CD4-positive, alpha-beta T cell (primary cell): ENCODE measurements at places on chromosomes 1 and 21.

DNA sequence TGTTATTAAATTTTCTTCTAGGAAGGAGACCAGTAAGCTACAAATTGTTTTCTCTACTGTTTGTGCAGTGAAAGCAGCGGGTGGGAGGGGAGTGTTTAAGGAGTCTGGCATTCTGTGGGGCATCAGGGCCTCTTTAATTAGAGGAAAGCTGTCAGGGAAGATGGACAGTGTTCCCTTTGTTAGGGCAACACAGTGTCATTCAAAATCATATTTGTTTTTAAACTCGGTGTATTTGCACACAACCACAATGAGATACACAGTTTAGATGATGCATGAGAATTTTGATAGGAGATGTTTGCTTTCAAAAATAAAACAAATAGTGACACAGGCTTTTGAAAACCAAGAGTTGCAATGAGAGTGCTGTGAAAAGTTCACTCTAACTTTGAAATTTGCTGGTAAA, 15.1 kb upstream of the ST6GALNAC3 start:
- H3K4me3 ChIP-seq = no peak overlapping the region
- H3K36me3 ChIP-seq = no peaks in the 10 kb centered on the region
- DNase-seq = no peak
- H3K27me3 ChIP-seq = no peaks in the 10 kb centered on the region
- H3K4me1 ChIP-seq = no peaks in the 10 kb centered on the region

- H3K4me1 ChIP-seq = peaks cover 11% of the 10 kb centered on the region
- H3K4me3 ChIP-seq = no peak overlapping the region
- no peak overlapping the region for H3K27ac ChIP-seq
- H3K27me3 ChIP-seq = no peaks in the 10 kb centered on the region
- no peaks in the 10 kb centered on the region for H3K36me3 ChIP-seq
These were observed 36.1 kb downstream of the FGGY start for GRCh38 chr1:59332983-59333382.

- H3K27me3 ChIP-seq = no peaks in the 10 kb centered on the region
- no peaks in the 10 kb centered on the region for H3K4me1 ChIP-seq
- no peaks in the 10 kb centered on the region for H3K36me3 ChIP-seq
- DNase-seq = no peak
- H3K4me3 ChIP-seq = no peak overlapping the region
These were observed 25.0 kb upstream of the CHRM3 start for GRCh38 chr1:239361403-239361802.

- H3K36me3 ChIP-seq = no peaks in the 10 kb centered on the region
- no peak for DNase-seq
- no peaks in the 10 kb centered on the region for H3K4me1 ChIP-seq
- H3K27me3 ChIP-seq = no peaks in the 10 kb centered on the region
These were observed 448.2 kb downstream of the BRINP3 start for GRCh38 chr1:190029441-190029840.

GRCh38 chr1:15411593-15412137, 2.0 kb downstream of the EFHD2 start:
- H3K27ac ChIP-seq = peak overlapping the region; percentile 51
- peak overlapping the region; percentile 94 for H3K4me3 ChIP-seq
- peak; percentile 36 for DNase-seq
- no peaks in the 10 kb centered on the region for H3K27me3 ChIP-seq

DNA sequence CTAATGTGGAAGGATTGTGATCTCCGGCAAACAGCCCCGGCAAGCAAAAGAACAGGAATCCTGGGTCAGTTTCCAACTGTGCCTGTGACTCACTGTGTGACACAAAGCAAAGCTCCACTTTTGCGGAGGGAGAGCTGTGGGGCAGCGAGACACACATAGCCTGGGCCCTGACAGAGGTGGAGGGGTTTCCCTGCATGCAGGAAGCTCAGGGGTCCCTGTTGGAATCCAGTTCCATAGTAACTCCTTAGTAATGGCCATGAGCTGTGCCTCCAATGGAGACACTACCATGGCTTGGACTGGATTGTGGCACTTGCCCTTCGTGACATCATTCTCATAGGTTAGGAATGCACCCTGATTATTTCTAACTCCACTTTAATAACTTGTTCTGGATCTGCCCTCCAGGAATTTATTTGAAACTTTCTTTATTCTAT, 47.0 kb upstream of the ATF3 start:
- H3K4me1 ChIP-seq = peaks cover 20% of the 10 kb centered on the region
- DNase-seq = no peak
- no peaks in the 10 kb centered on the region for H3K36me3 ChIP-seq
- no peak overlapping the region for H3K27ac ChIP-seq

DNA sequence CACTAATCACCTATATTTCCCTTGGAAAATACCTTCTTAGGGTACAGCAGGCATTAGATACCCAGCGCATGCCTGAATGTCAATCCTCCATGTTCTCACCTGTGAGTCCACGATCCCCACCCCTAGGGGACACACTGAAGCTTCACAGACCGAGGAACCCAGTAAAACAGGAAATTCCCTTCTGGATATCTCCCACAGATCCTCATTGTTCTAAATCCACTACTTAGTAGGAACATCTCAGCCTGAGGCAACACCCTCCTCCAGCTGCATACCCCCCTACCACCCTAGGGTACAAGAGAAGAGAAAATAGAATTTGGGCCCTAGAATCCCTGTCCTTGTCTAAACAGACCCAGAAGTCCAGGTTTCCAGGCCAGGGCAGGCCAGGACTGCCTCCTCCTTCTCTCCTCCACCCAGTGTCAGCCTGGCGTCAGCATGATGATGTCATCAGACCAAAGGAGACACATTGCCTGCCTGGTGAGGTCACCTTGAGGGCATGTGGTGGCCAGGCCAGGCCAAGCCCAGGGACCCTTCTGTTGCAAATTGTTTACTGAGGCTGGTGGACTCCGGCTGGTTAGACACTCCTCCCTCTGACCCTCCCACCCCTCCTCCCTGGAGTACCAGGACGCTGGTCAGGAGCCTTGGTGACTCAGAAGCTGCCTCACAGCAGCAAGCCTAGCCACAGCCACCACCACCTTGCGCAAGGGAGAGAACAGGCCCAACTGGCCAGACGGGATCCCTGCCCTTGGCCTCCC, 6.2 kb downstream of the NECTIN4 start:
- H3K4me1 ChIP-seq = no peaks in the 10 kb centered on the region
- H3K27me3 ChIP-seq = no peaks in the 10 kb centered on the region

GRCh38 chr1:81549588-81550127, 251.1 kb upstream of the ADGRL2 start:
- no peak overlapping the region for H3K4me3 ChIP-seq
- H3K36me3 ChIP-seq = no peaks in the 10 kb centered on the region
- DNase-seq = no peak

- H3K27me3 ChIP-seq = no peaks in the 10 kb centered on the region
- no peak overlapping the region for H3K27ac ChIP-seq
- DNase-seq = no peak
- H3K4me3 ChIP-seq = no peak overlapping the region
- peaks cover 29% of the 10 kb centered on the region for H3K4me1 ChIP-seq
These were observed 101.5 kb upstream of the TLR5 start for GRCh38 chr1:223244366-223245103.

- DNase-seq = no peak
- no peak overlapping the region for H3K4me3 ChIP-seq
These were observed 179.6 kb upstream of the ESRRG start for GRCh38 chr1:216902669-216903381.

DNA sequence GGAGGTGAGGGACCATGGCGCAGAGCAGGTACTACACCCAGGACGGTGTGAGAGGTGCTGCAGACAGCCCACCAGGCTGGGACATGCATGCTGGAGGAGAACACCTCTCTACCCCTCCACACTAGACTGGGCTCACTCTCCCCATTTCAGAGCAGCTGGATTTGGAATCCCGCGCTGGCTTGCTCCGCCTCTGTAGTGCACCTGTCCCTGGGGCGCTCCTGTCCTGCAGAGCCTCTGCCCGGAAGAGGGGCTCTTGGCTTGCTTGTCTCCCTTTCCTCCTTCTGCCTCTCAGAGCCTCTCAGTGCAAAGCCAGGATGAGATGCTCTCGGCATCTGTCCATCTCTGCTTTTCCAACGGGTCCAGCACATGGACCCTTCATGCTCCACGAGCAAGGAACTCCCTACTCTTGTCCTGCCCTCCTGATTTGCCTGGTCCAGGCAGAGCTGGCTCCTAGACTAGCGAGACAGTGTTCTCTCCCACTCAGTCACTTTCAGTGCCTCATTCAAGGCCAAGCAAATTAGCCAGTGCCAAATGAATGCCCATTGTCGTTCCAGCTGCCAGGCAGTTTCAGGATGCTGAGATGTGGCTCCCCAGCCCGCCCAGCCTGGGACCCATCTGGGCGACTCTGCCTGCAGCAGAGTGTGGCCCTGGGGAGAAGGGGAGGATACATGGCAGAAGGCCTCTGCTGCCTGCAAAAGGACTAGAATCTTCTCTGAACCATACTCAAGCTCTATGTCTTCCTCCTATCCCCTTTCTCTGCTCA, 33.7 kb downstream of the CDCA8 start:
- H3K27me3 ChIP-seq = no peaks in the 10 kb centered on the region
- H3K27ac ChIP-seq = no peak overlapping the region
- H3K4me1 ChIP-seq = no peaks in the 10 kb centered on the region
- no peaks in the 10 kb centered on the region for H3K36me3 ChIP-seq

GRCh38 chr1:167325151-167325550, 104.5 kb downstream of the POU2F1 start:
- H3K4me3 ChIP-seq = no peak overlapping the region
- no peak overlapping the region for H3K27ac ChIP-seq

DNA sequence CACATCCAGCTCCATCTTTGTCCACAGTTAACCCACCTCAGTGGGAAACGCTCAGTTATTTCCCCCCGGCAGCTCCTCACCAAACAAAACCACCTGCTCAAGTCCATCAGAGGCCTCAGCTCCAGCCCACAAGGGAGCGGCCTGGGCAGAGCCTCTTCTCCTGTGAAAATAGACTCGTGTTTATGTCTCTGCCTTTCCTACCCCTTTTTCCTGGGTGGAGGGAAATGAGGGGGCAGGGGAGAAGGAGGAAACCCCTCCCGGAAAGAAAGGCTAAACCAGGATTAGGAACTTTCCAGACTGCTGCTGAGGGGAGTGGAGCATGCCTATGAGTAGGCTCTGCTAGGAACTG, 81.6 kb downstream of the PAX7 start:
- DNase-seq = no peak
- no peaks in the 10 kb centered on the region for H3K36me3 ChIP-seq
- no peak overlapping the region for H3K27ac ChIP-seq
- peaks cover 34% of the 10 kb centered on the region for H3K27me3 ChIP-seq
- no peak overlapping the region for H3K4me3 ChIP-seq

- H3K36me3 ChIP-seq = no peaks in the 10 kb centered on the region
- H3K27me3 ChIP-seq = no peaks in the 10 kb centered on the region
- no peak for DNase-seq
- H3K4me3 ChIP-seq = no peak overlapping the region
- no peak overlapping the region for H3K27ac ChIP-seq
- peaks cover 7% of the 10 kb centered on the region for H3K4me1 ChIP-seq
These were observed 106.5 kb downstream of the HLCS start for GRCh38 chr21:36859744-36860501.
